Naive thymus-derived CD8-positive, alpha-beta T cell (primary cell): ENCODE measurements at places on chromosomes 4 and X.

- no peak for DNase-seq
- no peak overlapping the region for H3K4me3 ChIP-seq
- no peaks in the 10 kb centered on the region for H3K36me3 ChIP-seq
- no peak overlapping the region for H3K27ac ChIP-seq
- H3K4me1 ChIP-seq, result no peaks in the 10 kb centered on the region
Measured at GRCh38 chrX:152619897-152620296, 17.8 kb upstream of the GABRQ start.

- no peak for DNase-seq
- no peaks in the 10 kb centered on the region for H3K4me1 ChIP-seq
- no peaks in the 10 kb centered on the region for H3K36me3 ChIP-seq
Measured at GRCh38 chrX:9906919-9907318, 60.2 kb upstream of the CLDN34 start.

DNA sequence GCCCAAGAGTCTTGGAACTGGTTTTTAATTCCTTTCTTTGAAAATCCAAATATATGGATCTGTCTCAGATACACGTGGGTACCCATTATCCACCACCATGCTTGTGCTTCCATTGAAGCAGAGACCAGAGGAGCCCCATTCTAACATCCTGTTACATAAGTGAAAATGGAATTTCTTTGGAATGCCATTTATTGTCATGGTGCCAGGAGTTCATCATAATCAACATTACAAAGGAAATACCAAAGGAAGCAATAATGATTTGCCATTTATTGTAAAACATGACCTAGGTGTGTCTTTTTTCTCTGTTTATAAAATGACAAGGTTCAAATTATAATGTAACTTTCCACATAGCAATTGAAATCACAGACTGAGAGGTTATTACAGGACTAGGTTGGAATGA lies 61.7 kb downstream of the PALLD start:
- DNase-seq, result no peak
- H3K4me1 ChIP-seq, result no peaks in the 10 kb centered on the region
- H3K27ac ChIP-seq, result no peak overlapping the region
- peaks cover 7% of the 10 kb centered on the region for H3K27me3 ChIP-seq
- no peaks in the 10 kb centered on the region for H3K36me3 ChIP-seq

GRCh38 chr4:24644983-24645764 lies 60.8 kb upstream of the DHX15 start:
- H3K36me3 ChIP-seq, result no peaks in the 10 kb centered on the region
- no peak for DNase-seq
- no peak overlapping the region for H3K4me3 ChIP-seq
- no peak overlapping the region for H3K27ac ChIP-seq
- H3K27me3 ChIP-seq, result peaks cover 8% of the 10 kb centered on the region

DNA sequence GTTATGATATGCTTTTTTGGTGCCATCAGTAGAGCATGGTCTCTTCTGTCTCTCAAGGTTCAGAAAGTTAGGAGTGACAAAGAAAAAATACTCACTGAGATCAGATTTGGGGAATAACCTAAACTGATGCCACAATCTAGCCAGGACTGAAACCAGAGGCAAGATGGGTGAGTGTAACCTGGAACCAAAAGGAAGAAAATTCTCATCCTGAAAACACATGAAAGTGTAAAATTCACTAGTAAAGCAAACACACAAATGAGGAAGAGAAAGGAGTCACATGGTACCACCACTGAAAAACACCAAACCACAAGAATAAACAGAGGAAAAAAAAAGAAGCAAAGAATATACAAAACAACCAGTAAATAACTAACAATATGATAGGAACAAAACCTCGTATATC lies 96.4 kb downstream of the ANXA10 start:
- no peak overlapping the region for H3K4me3 ChIP-seq
- DNase-seq, result no peak
- no peaks in the 10 kb centered on the region for H3K27me3 ChIP-seq
- H3K4me1 ChIP-seq, result no peaks in the 10 kb centered on the region
- H3K36me3 ChIP-seq, result peaks cover 11% of the 10 kb centered on the region

DNA sequence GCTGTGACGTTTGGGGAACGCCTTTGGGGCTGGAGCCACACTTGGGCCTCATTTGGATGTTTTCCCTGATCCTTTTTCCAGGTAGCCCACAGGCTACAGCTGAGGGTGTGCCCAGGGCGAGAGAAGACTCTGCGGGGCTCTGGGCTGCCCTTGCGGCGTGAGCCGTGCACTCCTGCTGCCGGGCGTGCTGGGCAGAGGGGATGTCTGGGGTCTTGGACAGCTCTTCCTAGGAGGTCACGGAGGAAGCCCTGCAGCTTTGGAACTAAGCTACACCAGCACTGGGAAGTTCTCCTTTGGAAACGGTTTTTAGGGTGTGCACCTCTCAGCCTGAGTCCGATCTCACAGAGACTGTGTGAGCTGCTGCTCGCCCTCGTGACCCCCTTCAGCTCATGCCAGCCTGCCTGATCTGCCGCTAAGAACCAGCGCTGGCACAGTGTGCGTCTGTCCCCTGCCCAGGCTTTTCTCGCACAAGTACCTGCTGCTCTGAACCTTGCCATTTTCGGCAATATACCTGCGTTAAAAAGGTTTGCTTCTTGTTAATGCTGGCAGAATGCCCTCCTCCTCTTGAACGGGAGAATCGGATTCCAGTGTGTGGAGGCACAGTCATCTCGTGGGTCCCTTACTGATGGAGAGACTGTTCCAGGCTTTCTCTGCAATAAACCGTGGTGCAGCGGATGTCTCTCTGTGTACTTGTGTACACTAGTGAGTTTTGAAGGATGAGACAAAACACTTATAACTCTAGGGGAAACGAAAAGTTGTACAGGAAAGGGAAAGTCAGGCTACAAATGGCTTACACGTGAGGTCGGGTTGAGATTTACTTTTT lies 14.3 kb downstream of the MSANTD1 start:
- H3K4me1 ChIP-seq, result peaks cover 2% of the 10 kb centered on the region
- no peak overlapping the region for H3K27ac ChIP-seq
- no peak for DNase-seq
- no peaks in the 10 kb centered on the region for H3K27me3 ChIP-seq
- H3K4me3 ChIP-seq, result no peak overlapping the region
- H3K36me3 ChIP-seq, result no peaks in the 10 kb centered on the region

- no peaks in the 10 kb centered on the region for H3K27me3 ChIP-seq
- no peak overlapping the region for H3K4me3 ChIP-seq
- no peaks in the 10 kb centered on the region for H3K4me1 ChIP-seq
Measured at GRCh38 chr4:73776321-73776729, 36.0 kb downstream of the CXCL8 start.

DNA sequence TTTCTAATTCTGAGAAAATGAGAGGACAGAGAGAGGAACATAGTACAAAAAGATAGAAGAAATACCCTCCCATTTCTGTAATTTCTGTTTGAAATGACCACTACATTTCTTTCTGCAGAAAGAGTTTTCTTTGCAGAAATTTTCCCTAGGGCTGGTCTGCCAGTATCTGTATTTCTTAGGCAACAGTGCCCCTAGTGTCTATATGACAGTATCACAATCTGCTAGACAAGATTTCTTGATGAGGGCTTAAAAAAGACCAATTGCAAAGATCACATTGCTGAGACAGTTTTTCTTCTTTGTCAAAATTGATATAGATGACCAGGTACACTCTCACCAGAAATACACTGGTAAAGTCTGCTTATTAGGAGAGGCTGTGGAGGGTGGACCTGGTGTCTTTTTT lies 81.0 kb upstream of the ZDHHC15 start:
- no peak for DNase-seq
- no peak overlapping the region for H3K4me3 ChIP-seq
- peaks cover 2% of the 10 kb centered on the region for H3K4me1 ChIP-seq
- peaks cover 3% of the 10 kb centered on the region for H3K36me3 ChIP-seq
- H3K27ac ChIP-seq, result no peak overlapping the region

DNA sequence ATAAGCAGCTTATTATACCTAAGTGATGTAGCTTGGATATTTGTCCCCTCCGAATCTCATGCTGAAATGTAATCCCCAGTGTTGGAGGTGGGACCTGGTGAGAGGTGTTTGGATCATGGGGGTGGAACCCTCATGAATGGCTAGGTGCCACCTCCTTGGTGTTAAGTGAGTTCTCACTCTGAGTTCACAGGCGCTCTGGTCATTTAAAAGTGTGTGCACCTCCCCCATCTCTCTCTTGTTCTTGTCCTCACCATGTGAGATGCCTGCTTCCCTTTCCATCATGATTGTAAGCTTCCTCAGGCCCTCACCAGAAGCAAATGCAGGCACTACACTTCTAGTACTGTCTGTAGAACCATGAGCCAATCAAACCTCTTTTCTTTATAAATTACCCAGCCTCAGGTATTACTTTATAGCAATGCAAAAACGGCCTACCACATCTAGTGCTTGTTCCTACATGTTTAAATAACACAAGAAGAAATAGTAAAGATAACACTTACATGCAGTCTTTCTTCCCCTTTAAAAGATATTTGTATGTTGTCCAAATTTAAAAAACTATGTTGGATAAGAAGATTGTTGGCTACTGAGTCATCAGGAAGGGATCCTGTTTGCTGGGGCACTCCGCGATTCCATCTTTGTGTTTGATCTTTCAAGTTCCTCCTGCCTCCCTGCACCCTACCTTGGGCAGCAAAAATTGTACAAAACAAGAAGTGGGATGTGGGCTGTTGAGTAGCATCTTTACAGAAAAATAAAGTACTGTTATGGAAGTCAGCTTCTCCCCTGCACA lies 29.7 kb downstream of the PPP1R2C start:
- no peaks in the 10 kb centered on the region for H3K27me3 ChIP-seq
- no peak for DNase-seq
- no peaks in the 10 kb centered on the region for H3K4me1 ChIP-seq
- H3K4me3 ChIP-seq, result no peak overlapping the region
- no peak overlapping the region for H3K27ac ChIP-seq

DNA sequence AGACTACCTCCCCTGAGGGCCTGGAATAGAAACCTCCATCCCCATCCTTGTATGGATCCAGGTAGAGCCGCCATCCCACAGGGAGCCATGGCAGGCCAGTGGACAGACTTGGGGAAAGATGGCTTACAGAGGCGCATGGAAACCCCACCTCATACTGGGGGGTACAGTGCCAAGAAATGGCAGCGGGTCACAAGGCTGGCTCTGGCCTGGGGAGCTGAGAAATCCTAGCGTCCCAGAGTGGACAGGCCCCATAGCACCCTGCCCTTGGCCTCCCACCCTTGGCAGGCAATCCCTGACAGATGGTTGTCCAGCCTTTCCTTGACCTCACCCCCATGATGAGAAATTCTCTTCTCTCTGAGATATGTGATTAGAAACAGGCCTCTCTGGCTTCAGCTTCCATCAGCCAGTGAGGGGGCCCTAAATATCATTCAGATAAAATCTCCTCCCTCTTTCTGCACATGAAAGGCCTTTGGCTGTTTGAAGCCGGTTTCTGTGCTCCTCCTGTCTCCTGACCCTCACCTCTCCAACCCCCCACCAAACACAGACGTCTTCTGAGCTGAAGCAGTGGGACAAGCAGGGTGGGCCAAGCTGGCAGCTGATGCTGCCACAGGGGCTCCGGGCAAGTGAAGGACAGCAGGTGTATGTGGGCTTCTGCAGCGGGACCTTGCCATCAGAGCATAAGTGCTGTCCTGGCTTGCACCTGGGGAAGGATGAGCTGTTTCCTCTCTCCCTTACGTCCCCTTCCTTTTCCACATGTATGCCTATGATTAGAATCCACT lies 204.4 kb upstream of the MAMLD1 start:
- H3K4me1 ChIP-seq, result no peaks in the 10 kb centered on the region
- H3K4me3 ChIP-seq, result no peak overlapping the region
- DNase-seq, result no peak
- no peaks in the 10 kb centered on the region for H3K27me3 ChIP-seq

- peaks cover 53% of the 10 kb centered on the region for H3K4me1 ChIP-seq
- no peak overlapping the region for H3K4me3 ChIP-seq
- no peaks in the 10 kb centered on the region for H3K36me3 ChIP-seq
- H3K27me3 ChIP-seq, result no peaks in the 10 kb centered on the region
- no peak for DNase-seq
- H3K27ac ChIP-seq, result no peak overlapping the region
Measured at GRCh38 chr4:98284640-98285046, 23.5 kb downstream of the RAP1GDS1 start.

GRCh38 chr4:128159967-128160366 lies 98.9 kb downstream of the LARP1B start:
- peaks cover 11% of the 10 kb centered on the region for H3K36me3 ChIP-seq
- DNase-seq, result no peak
- no peaks in the 10 kb centered on the region for H3K27me3 ChIP-seq

DNA sequence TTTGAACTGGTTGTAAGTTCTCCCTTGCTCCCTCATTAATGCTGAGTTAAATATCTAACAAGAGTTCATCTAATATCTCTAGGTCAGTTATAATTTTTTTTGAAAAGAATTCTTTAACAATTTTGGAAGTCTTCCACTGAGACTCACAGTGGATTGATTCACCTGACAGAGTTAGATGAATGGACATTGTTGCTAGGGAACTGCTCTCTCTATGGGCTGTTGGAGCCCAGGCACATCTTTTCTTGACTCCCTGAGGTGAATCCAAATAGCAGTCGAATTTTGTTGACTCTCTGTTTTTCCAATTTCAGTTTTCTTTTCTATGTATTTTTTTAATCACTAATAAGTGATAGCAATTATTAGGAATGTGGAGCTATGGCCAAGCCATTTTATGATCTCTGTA lies 996.1 kb upstream of the PABPC4L start:
- H3K36me3 ChIP-seq, result no peaks in the 10 kb centered on the region
- H3K4me3 ChIP-seq, result no peak overlapping the region
- H3K4me1 ChIP-seq, result no peaks in the 10 kb centered on the region
- no peaks in the 10 kb centered on the region for H3K27me3 ChIP-seq

DNA sequence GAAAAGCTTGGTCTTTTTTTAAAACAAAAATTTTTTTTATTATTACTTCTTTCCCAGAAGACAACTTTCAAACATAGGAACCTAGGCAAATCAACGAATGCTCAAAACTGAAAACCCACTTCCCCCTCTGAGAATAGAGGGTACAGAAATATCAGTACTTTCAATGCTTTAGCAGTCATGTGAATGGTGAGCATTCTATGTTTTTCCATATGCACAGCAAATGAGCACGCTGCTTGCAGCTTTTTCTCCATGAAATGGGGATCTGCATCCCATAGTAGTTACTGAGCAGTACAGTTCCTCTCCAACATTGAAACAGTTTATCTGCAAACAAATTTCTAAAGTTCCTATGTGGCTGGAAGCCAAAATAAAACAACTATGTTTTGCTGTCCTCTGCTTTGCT lies 108.4 kb upstream of the BMP2K start:
- DNase-seq, result no peak
- no peaks in the 10 kb centered on the region for H3K36me3 ChIP-seq
- H3K4me3 ChIP-seq, result no peak overlapping the region
- peaks cover 2% of the 10 kb centered on the region for H3K4me1 ChIP-seq
- no peak overlapping the region for H3K27ac ChIP-seq

DNA sequence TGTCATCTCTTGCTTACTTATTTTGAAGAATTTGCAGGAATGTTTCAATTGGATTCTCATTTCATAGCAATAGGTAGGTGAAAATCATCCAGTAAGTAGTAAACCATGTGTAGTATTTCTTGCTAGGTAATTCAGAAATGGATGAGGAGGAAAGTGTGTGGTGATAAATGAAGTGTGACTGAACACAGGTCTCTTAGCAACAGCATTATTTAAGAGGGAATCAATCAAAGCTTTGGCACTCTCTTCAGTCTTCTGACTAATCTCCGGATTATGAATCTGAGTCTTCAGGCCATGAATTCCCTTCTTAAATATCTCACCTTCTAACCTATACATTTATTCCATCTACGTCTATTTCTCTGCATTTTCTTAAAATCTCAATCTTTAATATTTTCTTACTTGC lies 55.8 kb upstream of the ARHGAP24 start:
- H3K27me3 ChIP-seq, result no peaks in the 10 kb centered on the region
- no peak overlapping the region for H3K27ac ChIP-seq
- H3K4me3 ChIP-seq, result no peak overlapping the region
- DNase-seq, result no peak

- H3K27me3 ChIP-seq, result peaks cover 4% of the 10 kb centered on the region
- H3K36me3 ChIP-seq, result peaks cover 2% of the 10 kb centered on the region
Measured at GRCh38 chr4:15260758-15261157, 167.1 kb upstream of the C1QTNF7 start.
